Transverse colon (tissue), 4 donors: ENCODE measurements at places on chromosomes 11 and 22. TPM values are rescaled to one million over a fixed set of nuclear protein-coding genes. Genes with fewer than 3 reads are reported as not detected.

- DNase-seq = no peak
- H3K4me3 ChIP-seq = no peak overlapping the region
- peaks cover 25% of the 10 kb centered on the region for H3K4me1 ChIP-seq
Observed at GRCh38 chr11:65357856-65358356, 3.4 kb downstream of the TIGD3 start.

- DNase-seq = peak; percentile 57
- peaks cover 49% of the 10 kb centered on the region for H3K27me3 ChIP-seq
- peak within 1 kb of the TSS; percentile 17 for H3K4me3 ChIP-seq
- H3K36me3 ChIP-seq = no peaks in the 10 kb centered on the region
- peak within 1 kb of the TSS; percentile 1 for H3K27ac ChIP-seq
Observed at GRCh38 chr11:123654566-123655081, at the start of gene SCN3B. Gene SCN3B (minus strand): TSS chr11:123654624. CDS start chr11:123653801, 823 bp downstream.

GRCh38 chr11:130945896-130946295 is 29.6 kb upstream of the SNX19 start:
- no peaks in the 10 kb centered on the region for H3K27me3 ChIP-seq
- peak; percentile 10 for DNase-seq
- no peak overlapping the region for H3K27ac ChIP-seq
- no peaks in the 10 kb centered on the region for H3K4me1 ChIP-seq

GRCh38 chr11:126546191-126546590 is 190.7 kb downstream of the ST3GAL4 start:
- no peak overlapping the region for H3K27ac ChIP-seq
- peaks cover 24% of the 10 kb centered on the region for H3K27me3 ChIP-seq
- peaks cover 5% of the 10 kb centered on the region for H3K4me1 ChIP-seq
- no peaks in the 10 kb centered on the region for H3K36me3 ChIP-seq

GRCh38 chr11:73295996-73296318 is 12.1 kb upstream of the ARHGEF17 start:
- DNase-seq = no peak
- no peaks in the 10 kb centered on the region for H3K4me1 ChIP-seq
- H3K27me3 ChIP-seq = no peaks in the 10 kb centered on the region
- H3K36me3 ChIP-seq = no peaks in the 10 kb centered on the region
- H3K4me3 ChIP-seq = no peak overlapping the region

- no peaks in the 10 kb centered on the region for H3K4me1 ChIP-seq
- no peak overlapping the region for H3K27ac ChIP-seq
- no peak for DNase-seq
- H3K4me3 ChIP-seq = no peak overlapping the region
- H3K27me3 ChIP-seq = no peaks in the 10 kb centered on the region
Observed at GRCh38 chr22:22913989-22914388, 26.4 kb downstream of the IGLL5 start.

- DNase-seq = peak; percentile 46
- H3K4me1 ChIP-seq = peaks cover 21% of the 10 kb centered on the region
- no peaks in the 10 kb centered on the region for H3K27me3 ChIP-seq
- peak overlapping the region; percentile 65 for H3K4me3 ChIP-seq
- H3K27ac ChIP-seq = peak overlapping the region; percentile 90
Observed at GRCh38 chr11:71451596-71452198, 1.3 kb upstream of the NADSYN1 start.

DNA sequence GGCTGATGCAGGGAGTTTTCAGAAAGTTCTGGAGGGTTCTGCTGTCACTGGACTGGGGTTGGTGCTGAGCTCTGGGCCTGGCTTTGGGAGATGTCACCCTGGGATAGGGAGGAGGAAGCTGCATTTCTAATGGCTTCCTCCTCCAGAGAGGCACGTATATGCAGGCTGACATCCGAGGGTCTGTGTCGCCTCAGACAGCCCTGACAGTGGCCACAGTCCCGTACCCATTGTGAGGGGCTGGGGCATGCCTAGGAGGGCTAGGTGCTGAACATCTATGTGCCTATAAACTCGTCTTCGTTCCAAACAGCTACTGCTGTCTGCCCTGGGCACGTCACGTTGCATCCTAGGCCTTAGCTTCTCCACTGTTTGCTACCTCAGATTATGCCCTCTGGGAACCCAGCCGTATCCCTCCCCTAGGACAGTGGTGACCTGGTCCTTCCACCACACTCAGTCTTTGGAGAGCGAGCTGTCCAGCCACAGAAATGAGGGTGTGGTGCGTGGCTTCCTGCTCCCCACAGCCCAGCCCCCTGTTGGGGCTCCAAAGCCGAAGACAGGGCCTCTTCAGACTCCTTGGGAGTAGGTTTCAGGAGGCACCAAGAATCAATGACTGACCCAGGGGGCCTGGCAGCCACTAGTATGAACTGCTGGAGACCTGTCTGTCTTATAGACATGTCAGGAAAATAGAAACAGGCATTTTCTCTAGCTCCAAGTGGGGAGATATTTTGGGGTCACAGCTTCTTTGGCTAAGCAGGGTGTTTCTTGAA is 26.4 kb downstream of the ADAMTS15 start:
- H3K36me3 ChIP-seq = no peaks in the 10 kb centered on the region
- peaks cover 18% of the 10 kb centered on the region for H3K4me1 ChIP-seq
- no peak overlapping the region for H3K27ac ChIP-seq
- no peak overlapping the region for H3K4me3 ChIP-seq
- no peak for DNase-seq

DNA sequence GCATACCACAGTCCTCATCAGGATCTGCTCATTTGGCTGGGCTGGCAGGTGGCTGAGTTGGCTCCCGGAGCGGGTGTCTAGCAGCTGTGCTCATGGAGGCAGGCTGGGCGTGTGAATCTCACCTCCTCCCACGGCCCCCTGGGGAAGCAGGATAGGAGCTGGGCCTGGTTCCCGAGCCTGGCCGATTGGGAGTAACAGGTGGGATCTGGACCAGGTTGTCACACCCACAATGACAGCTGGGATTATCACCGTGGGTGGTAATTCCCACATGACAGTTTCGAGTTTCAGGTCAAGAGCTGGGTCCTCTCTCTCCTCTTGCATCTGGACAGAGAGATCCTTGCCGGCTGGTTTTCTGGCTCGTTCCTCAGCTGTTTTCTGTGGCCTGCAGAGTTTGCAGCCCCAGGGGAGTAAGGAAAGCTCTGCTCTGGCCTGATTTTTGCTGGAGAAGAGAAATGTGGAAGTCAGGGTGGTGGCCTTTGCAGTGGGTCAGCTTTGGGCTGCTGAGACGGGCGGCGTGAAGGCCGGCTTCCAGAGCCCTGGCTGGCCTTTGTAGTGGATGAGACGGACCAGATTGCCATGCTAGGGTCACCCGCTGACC is 57.0 kb downstream of the BCR start:
- peaks cover 2% of the 10 kb centered on the region for H3K4me1 ChIP-seq
- H3K27ac ChIP-seq = no peak overlapping the region
- H3K27me3 ChIP-seq = no peaks in the 10 kb centered on the region
- H3K36me3 ChIP-seq = no peaks in the 10 kb centered on the region
- DNase-seq = peak; percentile 25
- no peak overlapping the region for H3K4me3 ChIP-seq

DNA sequence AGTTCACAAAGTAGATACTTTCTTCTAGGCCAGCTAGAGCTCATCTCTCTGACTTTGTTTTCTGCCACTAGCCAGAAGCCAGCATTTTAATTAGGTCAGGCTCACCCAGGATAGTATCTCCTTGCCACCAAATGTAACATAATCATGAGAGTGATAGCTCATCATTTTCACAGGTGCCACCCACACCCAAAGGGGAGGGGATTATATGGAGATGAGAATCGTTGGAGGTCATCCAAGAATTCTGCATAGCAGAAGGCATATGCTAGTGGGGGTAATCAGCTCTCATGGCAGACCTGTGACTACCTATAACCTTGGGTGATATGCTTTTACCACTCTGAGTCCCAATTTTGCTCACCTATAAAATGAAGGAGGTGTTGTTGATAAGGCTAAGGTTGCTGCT is 523.0 kb downstream of the METTL15 start:
- no peaks in the 10 kb centered on the region for H3K27me3 ChIP-seq
- no peak for DNase-seq
- no peak overlapping the region for H3K4me3 ChIP-seq
- no peak overlapping the region for H3K27ac ChIP-seq

DNA sequence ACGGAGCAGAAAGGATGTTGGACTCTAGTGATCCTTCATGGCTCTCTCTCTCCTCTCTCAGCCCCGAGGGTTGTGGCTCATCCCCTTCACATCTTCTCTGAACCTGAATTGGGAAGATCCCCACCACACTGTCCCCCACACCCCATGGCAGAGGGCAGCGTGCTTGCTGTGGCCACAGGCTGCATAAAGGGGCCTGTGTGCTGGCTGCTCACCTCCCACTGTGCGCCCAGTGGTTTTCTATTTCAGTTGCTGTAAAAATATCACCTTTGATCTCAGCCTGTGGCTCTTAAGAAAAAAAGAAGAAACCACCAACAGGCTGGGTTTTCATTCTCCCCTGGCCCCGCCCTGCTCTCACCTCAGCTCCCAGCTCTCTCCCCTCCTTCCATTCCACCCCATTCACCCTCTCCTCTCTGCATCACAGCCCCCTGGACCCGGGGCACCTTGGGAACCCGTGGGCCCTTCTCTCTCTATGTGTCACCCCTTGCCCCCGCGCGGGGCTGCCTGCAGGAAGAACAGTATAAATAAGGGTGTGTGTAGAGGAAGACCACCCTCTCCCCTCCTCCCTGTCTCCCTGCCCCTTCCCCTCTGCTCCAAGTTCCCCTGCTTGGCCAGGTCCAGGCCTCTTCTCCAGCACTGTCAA is 25.8 kb upstream of the WNT11 start:
- H3K27ac ChIP-seq = no peak overlapping the region
- H3K4me1 ChIP-seq = peaks cover 15% of the 10 kb centered on the region
- H3K27me3 ChIP-seq = no peaks in the 10 kb centered on the region
- no peaks in the 10 kb centered on the region for H3K36me3 ChIP-seq
- no peak overlapping the region for H3K4me3 ChIP-seq

- no peaks in the 10 kb centered on the region for H3K27me3 ChIP-seq
- H3K36me3 ChIP-seq = no peaks in the 10 kb centered on the region
- H3K4me1 ChIP-seq = peaks cover 17% of the 10 kb centered on the region
- peak overlapping the region; percentile 57 for H3K27ac ChIP-seq
- DNase-seq = no peak
Observed at GRCh38 chr11:130645843-130646197, 197.4 kb downstream of the ADAMTS15 start.

GRCh38 chr11:373716-374551 is 4.6 kb downstream of the B4GALNT4 start:
- peaks cover 16% of the 10 kb centered on the region for H3K27me3 ChIP-seq
- no peaks in the 10 kb centered on the region for H3K36me3 ChIP-seq
- no peak overlapping the region for H3K4me3 ChIP-seq
- H3K27ac ChIP-seq = no peak overlapping the region

DNA sequence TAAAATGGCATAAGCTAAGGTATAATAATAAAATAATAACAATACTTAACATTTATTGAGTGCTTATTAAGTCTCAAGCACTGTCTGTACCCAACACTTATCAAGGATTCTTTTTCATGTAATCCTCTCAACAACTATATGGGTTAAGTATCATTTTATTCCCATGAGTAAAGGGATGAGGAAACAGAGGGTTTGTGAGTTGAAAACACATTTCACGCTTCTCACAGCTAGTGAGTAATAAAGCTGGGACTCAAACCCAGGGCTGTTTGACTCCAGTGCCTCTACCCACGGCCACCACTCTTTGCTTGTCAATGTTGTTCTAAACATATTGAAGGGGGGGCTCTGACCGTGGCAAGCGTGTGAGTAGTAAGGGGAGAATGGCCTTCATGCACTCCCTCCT is 8.7 kb downstream of the CD3E start:
- H3K4me1 ChIP-seq = peaks cover 18% of the 10 kb centered on the region
- no peak overlapping the region for H3K4me3 ChIP-seq
- DNase-seq = no peak
- peaks cover 5% of the 10 kb centered on the region for H3K27me3 ChIP-seq
- H3K36me3 ChIP-seq = no peaks in the 10 kb centered on the region

- H3K27ac ChIP-seq = no peak overlapping the region
- no peaks in the 10 kb centered on the region for H3K27me3 ChIP-seq
- no peak overlapping the region for H3K4me3 ChIP-seq
- no peaks in the 10 kb centered on the region for H3K36me3 ChIP-seq
Observed at GRCh38 chr11:122210367-122210997, 94.5 kb upstream of the BLID start.

Gene OR51B2
- not detected for total RNA-seq

Gene GLB1L3
- not detected for total RNA-seq

Gene C11orf97
- not detected for total RNA-seq

Gene CRYBA4
- total RNA-seq = not detected

Gene PPP6R2
- 62.1 TPM for total RNA-seq

Gene MMP11
- 1.5 TPM for total RNA-seq

Gene NRGN
- total RNA-seq = not detected

Gene FAM89B
- 254 TPM for total RNA-seq
